GDM1 (cell line): ENCODE measurements at places on chromosomes 4 and X.

GRCh38 chrX:108167211-108167872 lies 75.8 kb downstream of the ATG4A start:
- no peak for DNase-seq

DNA sequence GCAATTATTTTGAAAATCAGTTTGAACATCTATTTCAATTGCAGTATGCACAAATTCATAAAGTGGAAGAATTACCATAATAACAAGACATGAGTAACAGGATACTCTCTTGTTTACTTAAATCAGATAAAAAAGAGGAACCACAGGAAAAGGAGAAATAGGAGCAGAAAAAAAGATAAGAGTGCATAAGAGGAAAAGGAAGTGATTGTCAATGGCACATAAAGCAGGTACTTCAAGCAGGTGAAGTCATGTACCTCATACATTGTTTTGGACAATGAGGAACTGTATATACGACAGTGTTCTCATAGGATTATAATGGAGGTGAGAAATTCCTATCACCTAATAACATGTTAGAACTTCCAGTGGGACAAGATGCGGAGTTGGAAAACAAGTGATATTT lies 334.5 kb upstream of the PCDH7 start:
- no peak for DNase-seq

- no peak for DNase-seq
These were observed 103.6 kb downstream of the EMCN start for GRCh38 chr4:100414016-100414790.

DNA sequence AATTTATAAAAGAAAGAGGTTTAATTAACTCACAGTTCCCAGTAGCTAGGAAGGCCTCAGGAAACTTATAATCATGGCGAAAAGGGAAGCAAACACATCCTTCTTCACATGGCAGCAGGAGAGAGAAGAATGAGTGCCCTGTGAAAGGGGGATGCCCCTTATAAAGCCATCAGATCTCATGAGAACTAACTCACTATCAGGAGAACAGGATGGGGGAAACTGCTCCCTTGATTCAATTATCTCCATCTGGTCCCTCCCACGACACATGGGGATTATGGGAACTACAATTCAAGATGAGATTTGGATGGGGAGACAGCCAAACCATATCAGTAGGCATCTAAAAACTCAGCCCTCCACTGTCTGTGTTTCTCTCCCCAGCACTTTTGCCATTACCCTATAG lies 22.4 kb downstream of the ANK2 start:
- DNase-seq, result no peak

- no peak for DNase-seq
These were observed 156.7 kb upstream of the FAM241A start for GRCh38 chr4:111988514-111988913.

DNA sequence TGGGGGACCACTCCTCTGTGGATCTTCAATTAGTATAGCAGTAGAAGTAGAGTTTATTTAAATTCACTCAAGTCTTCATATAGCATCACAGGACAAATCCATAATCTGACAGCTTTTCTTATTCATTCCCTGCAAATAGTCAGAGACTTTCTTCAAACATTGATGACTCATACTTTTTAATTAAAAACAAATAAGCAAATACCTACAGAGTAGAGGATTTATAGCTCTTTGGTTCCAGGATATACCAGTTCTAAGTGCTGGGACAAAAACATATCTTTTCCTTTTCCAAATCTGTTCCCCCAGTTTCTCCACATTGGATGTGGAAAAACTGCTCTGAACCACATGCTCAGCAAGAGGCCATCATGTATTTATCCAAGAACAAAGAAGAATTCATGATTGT lies 24.1 kb downstream of the EMCN start:
- DNase-seq, result no peak

DNA sequence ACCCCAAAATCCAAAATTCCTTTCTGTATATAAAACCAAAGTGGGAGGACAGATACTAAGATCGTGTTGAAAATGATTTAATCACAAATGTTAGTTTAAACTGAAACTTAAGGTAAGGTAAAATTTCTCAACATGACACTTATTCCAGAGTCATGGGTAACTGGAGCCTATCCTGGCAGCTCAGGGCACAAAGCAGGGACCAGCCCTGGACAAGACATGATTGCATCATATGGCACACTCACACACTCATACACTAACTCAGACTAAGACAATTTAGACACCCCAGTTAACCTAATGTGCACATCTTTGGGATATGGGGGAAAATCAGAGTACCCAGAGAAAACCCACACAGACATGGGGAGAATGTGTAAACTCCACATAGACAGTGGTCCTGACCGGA lies 244.1 kb upstream of the TEX13A start:
- no peak for DNase-seq

GRCh38 chr4:3483471-3483921 lies 20.4 kb downstream of the DOK7 start:
- DNase-seq, result no peak

GRCh38 chr4:3802571-3803474 lies 36.6 kb downstream of the ADRA2C start:
- DNase-seq, result no peak

DNA sequence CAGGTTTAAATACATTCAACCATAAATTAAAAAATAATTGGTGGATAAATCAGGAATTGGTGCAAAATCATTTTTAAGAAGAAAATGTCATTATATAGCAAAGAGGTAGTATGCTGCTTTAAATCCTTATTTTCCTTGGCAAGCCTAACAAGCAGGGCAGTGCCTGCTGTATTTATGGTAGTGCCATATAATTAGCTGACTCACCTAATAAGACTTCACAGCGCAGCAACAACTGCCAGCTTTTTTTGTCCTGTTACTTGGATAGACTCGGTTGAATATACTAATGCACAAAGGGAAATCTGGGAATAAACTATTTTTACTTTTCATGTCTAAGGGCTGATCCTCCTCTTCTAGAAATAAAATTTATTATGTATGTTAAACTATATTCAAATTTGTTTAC lies 99.1 kb downstream of the SNCA start:
- no peak for DNase-seq

DNA sequence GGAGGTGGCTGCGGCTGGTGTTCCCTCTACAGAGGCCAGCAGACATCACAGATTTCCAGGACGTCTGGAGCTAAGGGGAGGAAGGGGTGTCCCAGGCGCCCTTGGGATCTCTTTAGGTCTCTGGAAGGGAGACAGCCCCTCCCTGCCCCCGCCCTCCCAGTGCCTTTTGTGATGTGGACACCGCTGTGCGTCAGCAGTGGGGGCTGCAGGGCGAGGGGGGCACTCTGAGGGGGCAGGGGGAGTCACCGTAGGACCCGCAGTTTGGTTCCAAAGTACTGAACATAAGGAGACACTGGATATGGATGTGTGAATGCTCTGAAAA lies 25.6 kb upstream of the MXD4 start:
- DNase-seq, result no peak

GRCh38 chr4:100075056-100075455 lies 115.2 kb downstream of the DDIT4L start:
- no peak for DNase-seq

DNA sequence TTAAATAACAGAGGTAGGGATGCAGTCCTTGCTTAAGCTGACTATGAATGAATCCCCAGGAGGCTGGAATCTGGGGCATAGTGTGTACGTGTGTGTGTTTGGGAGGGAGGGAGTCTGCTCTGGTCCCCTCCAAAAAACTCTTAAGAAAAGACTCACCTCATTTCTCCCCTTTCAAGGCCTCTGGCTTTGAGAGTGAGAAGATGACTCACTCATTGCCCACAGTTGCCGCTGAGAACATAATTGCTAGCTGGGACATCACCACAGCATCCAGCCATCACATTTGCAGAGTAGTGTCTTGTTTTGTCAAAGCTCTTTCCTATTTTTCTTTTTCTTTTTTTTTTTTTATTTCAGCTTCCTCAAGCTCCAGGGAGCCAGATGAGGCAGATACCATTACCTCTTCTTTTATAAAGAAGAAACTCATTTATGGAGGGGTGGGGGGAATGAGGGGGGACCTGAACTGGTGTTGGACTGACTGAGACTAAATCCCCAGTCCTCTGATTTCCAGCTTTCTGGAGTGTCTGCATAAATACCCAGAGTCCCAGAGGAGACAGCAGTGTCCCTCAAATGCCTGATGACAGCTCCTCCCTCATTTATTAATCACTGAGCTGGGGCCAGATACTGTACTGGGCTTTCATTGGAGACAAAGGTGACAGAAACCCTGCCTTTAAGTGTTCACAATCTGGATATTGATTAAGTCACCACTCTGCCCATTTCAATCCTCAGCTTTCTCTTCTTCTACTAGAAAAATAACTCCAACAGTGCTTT lies 61.9 kb upstream of the LAS1L start:
- DNase-seq, result peak; percentile 62

DNA sequence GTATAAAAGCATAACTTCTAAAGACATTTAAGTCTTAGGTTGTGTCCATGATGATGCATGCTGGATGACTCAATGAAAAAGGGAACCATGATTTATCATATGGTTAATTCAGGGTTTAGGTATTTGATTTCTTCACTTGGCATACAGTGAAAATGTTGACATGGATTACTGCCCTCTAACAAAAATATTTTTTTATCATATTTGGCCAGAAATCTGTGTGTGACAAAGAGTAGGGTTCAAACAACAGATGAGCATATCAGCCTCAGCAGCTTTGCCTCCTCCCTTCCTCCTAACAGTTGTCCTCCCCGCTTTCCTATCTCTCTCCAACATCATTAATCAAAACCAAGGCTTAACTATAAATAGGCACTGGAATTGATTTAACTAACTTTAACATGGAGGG lies 46.3 kb downstream of the ARHGAP6 start:
- no peak for DNase-seq

DNA sequence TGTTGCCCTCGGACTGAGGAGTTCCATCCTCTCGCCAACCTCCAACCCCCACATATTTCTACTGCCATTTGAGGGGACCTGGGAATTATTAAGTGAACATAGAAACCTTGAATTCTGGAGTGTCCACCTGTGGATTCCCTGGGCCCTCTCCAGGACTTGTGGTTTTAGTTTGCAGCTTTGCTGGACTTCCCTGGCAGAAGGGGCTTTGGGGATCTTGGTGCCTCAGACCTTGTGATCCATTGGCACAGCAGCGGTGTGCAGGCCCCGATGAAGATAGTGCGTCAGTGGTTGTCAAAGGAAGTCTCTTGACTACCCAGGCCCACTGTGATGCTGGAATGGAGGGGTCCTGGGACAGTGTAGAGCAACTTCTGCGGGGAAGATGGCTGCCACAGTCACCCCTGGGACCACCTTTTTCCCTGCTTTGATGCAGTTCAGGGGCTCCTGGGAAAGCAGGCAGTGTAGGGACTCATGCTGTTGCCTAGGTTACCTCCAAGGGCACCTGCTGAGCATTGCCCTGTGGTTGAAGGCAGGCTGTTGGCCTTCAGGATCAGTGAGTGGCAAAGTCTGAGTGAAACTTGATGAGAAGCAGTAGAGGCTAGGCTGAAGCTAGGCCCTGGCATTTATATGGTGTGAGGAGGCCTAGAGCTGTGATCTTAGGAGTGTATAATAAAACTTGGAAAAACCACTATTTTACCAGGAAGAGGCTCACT lies 2.2 kb downstream of the SLC16A2 start:
- DNase-seq, result no peak

GRCh38 chr4:145730026-145730425 lies 50.1 kb downstream of the C4orf51 start:
- no peak for DNase-seq

DNA sequence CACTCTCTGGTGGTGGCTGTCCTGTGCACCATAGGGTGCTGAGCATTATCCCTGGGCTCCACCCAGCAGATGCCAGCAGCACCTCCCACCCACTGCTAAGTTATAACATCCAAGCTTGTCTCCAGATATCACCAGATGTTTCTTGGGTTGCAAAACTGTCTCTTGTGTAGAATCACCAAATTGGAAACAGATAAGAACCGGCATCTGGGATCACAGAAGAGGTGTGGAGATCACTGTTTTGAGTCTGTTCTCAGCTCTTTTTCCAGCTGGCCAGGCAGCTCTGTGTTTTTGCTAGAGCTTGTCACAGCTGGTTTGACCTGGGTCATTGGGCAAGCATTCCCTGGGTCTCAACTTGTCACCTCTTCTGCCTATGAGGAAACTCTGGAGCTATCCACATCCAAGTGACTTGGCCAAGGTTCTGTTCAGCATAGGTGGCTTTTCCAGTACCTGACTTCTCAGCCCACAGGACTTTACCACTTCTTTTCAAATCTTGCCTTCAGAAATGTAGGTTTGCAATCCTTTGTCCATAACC lies 15.3 kb upstream of the PUDP start:
- no peak for DNase-seq

DNA sequence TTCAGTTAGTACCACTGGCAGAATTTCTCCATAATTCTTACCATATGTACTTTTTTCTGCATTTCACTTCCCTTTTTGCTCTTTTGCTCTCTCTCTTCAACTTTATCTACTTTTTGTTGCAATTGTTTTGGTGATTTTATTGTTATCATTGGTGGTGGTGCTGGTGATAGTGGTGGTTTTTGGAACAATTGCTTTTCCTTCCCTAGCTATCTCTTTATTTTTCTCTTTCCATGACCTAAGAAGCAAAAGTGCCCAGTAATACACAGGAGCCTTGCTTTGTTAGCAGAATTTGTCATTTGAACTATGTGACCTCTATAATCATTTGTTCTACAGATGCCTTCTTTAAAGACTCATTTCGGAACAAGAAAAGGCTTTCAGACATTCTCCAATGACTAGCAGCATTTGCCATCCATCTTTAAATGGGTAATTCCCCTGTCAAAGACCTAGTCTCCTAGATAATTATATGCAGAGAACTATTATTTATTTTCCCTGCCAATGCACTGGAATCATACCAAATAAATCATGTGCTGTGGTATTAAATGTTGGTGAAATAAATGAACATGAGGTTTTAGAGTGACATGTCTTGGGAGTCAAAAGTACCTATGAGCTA lies 154.5 kb downstream of the GASK1B start:
- DNase-seq, result no peak

- DNase-seq, result no peak
These were observed 14.5 kb downstream of the SOD3 start for GRCh38 chr4:24809815-24810405.

GRCh38 chrX:111005166-111005565 lies 90.8 kb upstream of the PAK3 start:
- no peak for DNase-seq

DNA sequence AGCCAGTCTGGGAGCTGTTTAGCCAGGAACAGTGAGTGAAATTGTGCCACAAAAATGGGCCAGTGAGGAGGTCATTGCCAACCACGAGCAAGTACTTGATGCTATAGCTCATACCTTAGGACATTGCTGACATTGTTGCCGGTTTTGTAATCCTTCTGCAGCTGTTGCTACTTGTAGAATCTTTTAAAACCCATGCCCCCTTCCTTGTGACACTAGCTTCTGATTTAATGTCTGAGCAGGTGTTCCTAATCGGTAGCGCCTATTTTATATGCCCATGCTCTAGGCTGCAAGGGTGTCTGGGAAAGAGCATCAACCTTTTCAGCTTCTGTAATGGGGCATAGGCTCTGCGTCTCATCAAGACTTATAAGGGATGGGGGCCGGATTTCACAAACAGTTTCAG lies 2.6 kb downstream of the POLA1 start:
- no peak for DNase-seq

GRCh38 chrX:151789179-151789800 lies 54.7 kb downstream of the CNGA2 start:
- no peak for DNase-seq

DNA sequence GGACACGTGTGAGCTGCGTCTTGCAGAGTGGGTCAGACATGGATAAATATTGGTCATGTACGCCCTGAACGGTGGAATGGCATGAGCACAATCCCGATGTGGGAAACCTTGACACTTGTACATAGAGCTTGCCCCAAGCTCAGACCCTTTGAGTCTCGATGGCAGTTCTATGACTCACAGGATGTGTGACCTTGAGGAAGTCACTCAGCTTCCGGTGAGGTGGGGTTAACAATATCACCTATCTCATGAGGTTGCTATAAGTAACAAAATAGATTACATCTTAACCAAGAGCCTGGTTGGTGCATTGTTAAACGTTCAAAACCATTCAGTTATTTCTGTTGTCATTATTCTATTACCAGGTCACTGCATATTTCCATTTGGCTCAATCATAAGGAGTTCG lies 109.1 kb upstream of the TBL1X start:
- DNase-seq, result no peak
